A549 treated with Hydrocortisone at 1 μM for 4 hours (cell line): ENCODE measurements at places on chromosomes 4 and X. TPM values are rescaled to one million over a fixed set of nuclear protein-coding genes. Genes with fewer than 3 reads are reported as not detected.

The SPIN2B gene
- total RNA-seq: 9.2 to 10.0 TPM (median 9.4 TPM) in 5 replicates

The KLKB1 gene
- total RNA-seq: 0.06 TPM in 1 of 5 replicates, not detected in the others

The MGST2 gene
- 47.0 to 54.5 TPM (median 50.4 TPM) in 5 replicates for total RNA-seq

The ETDA gene
- total RNA-seq: not detected in 5 replicates

The SPANXD gene
- total RNA-seq: 0.18 to 0.48 TPM in 2 of 5 replicates, not detected in the others

The NDNF gene
- total RNA-seq: not detected in 5 replicates

The MID2 gene
- total RNA-seq: 7.1 to 10.4 TPM (median 7.9 TPM) in 5 replicates

The FGFR3 gene
- 1.6 to 2.4 TPM (median 2.0 TPM) in 5 replicates for total RNA-seq

The COL25A1 gene
- total RNA-seq: not detected in 5 replicates

The UBE2A gene
- total RNA-seq: 132 to 143 TPM (median 138 TPM) in 5 replicates

The RAB39B gene
- total RNA-seq: 0.65 to 0.93 TPM (median 0.73 TPM) in 5 replicates

The TBC1D19 gene
- 4.2 to 6.6 TPM (median 5.1 TPM) in 5 replicates for total RNA-seq

The TMPRSS11E gene
- 0.09 TPM in 1 of 5 replicates, not detected in the others for total RNA-seq

The PLP2 gene
- 306 to 450 TPM (median 442 TPM) in 5 replicates for total RNA-seq

The CPZ gene
- 0.15 to 0.35 TPM (median 0.24 TPM) in 5 replicates for total RNA-seq

The XAGE2 gene
- total RNA-seq: not detected in 5 replicates

The CXCL1 gene
- total RNA-seq: 6.0 to 7.6 TPM (median 6.6 TPM) in 5 replicates

The VSIG1 gene
- 0.20 to 0.65 TPM (median 0.24 TPM) in 5 replicates for total RNA-seq

The CRMP1 gene
- 3.6 to 4.4 TPM (median 4.3 TPM) in 5 replicates for total RNA-seq

The GLOD5 gene
- not detected in 5 replicates for total RNA-seq

The CTAG1B gene
- total RNA-seq: not detected in 5 replicates

The TLR8 gene
- not detected in 5 replicates for total RNA-seq

The MAGEA12 gene
- total RNA-seq: 0.09 to 0.22 TPM (median 0.14 TPM) in 5 replicates

The STEEP1 gene
- 27.2 to 41.6 TPM (median 30.9 TPM) in 5 replicates for total RNA-seq

The VCX2 gene
- total RNA-seq: not detected in 5 replicates

The SLC34A2 gene
- total RNA-seq: 0.03 to 0.06 TPM (median 0.05 TPM) in 3 of 5 replicates, not detected in the others

The SH3D19 gene
- 21.7 to 25.8 TPM (median 23.5 TPM) in 5 replicates for total RNA-seq

The CT45A10 gene
- 0.31 to 0.67 TPM (median 0.44 TPM) in 5 replicates for total RNA-seq

The PHOX2B gene
- 0.03 TPM in 1 of 5 replicates, not detected in the others for total RNA-seq

The FANCB gene
- 2.0 to 4.4 TPM (median 2.8 TPM) in 5 replicates for total RNA-seq

The SPANXN3 gene
- not detected in 5 replicates for total RNA-seq

The SASH3 gene
- not detected in 5 replicates for total RNA-seq

The P2RY10 gene
- total RNA-seq: not detected in 5 replicates

The XAGE1B gene
- total RNA-seq: 193 to 247 TPM (median 207 TPM) in 5 replicates

The SPON2 gene
- total RNA-seq: 0.31 to 1.0 TPM (median 0.39 TPM) in 5 replicates

The QRFPR gene
- not detected in 5 replicates for total RNA-seq
